ENCODE measurements at places on chromosomes 7 and 10. TPM values are rescaled to one million over a fixed set of nuclear protein-coding genes. Genes with fewer than 3 reads are reported as not detected.
A peak's percentile ranks its signal among the peaks of the same experiment; 100 is the strongest.

GRCh38 chr7:112531675-112532074 lies 50.9 kb downstream of the LSMEM1 start:
- no peak for ATAC-seq

The RPEL1 gene
- not detected for total RNA-seq

The FAM237B gene
- total RNA-seq: not detected

DNA sequence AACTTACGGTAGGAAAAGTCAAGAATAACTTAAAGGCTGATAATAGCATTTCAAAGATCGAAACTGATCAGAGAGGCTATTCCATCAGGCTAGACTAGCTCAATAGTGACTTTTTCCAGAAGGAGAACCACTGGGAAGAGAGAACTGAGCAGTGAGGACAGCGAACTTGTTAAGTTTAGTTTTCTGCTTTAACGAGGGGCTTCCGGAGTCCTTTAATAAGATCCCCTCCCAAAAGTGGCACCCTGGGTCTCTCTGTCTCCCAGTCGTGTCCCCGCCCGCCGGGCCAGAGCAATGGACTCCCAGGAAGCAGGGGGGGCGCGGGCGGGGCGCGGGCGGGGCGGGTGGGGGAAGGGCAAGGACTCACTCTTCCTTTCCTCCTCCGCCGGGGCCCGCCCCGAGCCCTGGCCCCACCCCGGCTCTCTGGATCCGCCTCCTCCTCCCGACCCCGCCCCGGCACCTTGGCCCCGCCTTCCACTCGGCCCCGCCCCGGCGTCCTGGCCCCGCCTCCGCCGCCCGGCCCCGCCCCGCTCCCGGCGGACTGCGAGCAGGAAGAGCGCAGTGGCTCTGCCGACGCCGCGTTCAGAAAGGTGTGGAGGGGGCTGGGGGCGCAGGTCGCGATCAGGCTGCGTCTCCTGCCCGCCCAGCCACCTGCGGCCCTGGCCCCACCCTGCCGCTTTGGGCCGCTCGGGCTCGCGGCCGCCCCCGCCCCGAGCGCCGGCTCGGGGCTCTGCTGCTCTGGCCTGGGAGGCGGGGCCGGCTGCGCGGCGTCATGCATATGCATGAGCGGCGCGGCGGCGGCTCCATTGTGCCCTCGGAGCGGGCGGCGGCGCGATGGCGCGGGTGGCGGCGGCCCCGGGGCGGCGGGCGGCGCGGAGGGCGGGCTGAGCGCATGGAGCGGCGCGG lies at the start of gene ZMIZ2:
Gene ZMIZ2 (plus strand): TSS at position 803 of the 903 bp plus-strand sequence. CDS start 7,403 bp downstream, outside the sequence.
- peak; percentile 84 for ATAC-seq

DNA sequence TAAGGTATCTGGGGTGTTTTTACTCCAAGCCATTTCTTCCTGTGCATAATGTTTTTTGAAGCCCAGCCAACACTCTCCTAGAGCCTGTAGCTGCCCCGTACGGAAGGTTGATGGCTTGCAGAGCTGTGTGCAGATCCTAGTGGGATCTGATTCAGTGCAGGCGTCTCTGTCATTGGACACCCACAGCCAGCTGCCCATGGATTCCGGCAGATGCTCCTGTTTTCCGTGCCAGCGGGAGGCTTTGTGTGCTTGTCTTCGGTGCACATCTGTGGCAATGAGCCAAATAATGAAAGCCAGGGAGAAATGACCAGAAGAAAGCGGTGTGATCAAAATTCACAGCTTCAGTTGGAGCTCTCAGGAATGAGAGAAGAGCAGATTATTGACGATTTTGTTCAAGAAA lies 426.4 kb downstream of the TYW1 start:
- no peak for ATAC-seq
